ENCODE measurements at places on chromosomes 13 and 19.

DNA sequence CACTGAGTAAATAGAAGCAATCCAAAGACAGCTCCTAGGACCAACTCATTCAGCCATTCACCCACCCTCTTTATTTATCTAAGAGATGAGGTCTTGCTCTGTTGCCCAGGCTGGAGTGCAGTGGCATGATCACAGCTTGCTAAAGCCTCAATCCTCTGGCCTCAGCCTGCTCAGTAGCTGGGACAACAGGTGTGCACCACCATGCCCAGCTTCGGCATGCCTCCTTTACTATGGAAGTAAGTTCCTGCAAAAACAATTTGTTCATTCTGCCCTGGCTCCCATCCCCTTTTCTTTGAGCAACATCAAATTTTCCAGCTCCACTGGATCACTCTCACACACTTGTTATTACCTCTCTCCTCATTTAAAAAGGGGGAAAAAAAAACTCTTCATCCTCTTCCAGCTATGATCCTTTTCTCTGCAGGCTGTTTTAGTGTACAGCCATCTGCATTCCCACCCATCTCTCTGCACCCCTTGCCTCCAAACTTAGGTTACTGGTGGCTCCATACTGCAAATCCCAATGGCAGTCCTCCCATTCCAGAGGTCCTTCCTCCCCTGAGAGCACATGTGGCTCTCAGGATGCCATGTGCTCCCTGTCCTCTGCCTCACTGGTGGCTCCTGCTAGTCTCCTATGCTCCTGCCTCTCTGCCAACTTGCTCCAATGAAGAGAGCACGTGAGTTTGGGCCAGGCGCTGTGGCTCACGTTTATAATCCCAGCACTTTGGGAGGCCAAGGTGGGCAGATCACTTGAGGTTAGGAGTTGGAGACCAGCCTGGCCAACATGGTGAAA lies 2.2 kb downstream of the ELOF1 start:
- DNase-seq = no peak

- no peak for DNase-seq
Observed at GRCh38 chr19:3879656-3880055, 829 bp upstream of the ATCAY start.

GRCh38 chr13:71722206-71722605 lies 144.8 kb downstream of the DACH1 start:
- no peak for DNase-seq

DNA sequence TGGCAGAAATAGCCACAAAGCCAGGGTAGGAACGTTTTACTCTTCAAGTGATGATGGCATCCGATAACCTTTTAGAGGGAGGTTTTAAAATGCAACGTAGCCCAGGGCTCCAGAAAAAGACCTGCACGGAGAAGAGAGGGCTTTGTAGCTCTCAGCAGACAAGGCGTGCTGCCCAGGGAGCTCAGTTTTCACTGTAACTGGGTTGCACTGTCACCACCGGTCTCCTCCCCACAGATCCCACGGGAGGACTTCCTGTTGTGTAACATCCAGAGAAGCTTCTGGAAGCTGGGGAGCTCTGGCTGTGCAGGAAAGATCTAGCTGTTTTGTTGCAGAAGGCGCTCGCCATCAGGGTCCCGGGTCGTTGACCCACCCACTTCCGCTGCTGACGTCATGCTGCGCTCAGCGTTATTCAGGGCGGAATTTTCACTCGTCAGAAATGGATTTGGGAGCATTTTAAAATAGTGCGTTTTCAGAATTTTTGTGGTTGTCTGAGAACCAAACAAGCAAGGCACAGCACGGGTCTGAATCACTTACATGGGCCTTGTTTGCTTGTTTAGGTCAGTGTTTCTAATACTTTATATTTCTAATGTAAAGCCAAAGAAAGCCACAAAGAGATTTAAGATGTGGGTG lies 50.8 kb downstream of the ATP11A start:
- peak; percentile 53 for DNase-seq

GRCh38 chr19:48784527-48784926 lies 26.3 kb downstream of the BCAT2 start:
- DNase-seq = no peak

GRCh38 chr13:85497652-85498051 lies 301.6 kb downstream of the SLITRK6 start:
- peak; percentile 54 for DNase-seq

DNA sequence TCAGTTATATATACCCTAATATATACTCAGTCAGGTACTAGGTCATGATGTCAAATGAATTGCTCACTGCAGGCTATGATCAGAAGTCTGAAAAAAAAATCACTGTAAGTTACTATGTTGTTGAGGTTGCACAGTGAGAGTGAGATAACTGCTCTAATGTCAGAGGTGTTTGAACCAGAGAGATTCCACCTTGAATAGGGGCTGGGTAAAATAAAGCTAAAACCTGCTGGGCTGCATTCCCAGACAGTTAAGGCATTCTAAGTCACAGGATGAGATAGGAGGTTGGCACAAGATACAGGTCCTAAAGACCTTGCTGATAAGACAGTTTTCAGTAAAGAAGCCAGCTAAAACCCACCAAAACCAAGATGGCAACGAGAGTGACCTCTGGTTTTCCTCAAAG lies 10.2 kb downstream of the EPSTI1 start:
- DNase-seq = no peak

DNA sequence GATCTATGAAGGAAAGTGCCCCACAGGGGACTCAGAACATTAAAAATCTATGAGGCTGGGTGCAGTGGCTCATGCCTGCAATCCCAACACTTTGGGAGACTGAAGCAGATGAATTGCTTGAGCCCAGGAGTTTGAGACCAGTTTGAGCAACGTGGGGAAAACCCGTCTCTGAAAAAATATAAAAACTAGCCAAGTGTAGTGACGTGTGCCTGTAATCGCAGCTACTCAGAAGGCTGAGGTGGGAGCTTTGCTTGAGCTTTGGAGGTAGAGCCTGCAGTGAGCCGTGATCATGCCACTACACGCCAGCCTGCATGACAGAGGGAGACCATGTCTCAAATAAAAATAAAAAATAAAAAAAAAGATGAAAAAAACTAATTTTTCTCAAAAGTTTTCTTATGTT lies 1070.6 kb downstream of the PCDH9 start:
- no peak for DNase-seq

- peak; percentile 87 for DNase-seq
Observed at GRCh38 chr13:92842145-92842544, 384.5 kb upstream of the GPC6 start.

DNA sequence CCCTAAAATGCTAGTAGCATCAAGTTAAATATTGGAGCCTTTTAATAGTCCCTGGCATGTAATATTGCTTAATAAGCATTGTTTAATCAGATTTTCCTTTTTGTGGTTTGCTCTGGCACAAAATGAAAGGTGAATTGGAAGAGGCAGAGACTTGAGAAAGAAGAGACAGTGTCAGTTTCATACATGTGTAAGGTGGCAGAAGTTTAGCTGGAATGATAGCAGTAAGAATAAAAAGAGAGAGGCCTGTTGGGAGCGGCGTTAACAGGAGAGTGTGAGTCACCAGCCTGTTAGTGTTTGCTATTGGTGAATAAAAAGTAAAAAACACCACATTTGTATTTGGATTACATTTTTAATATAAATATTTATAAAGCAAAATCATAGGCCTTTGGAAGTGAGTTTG lies 145.3 kb downstream of the PDS5B start:
- DNase-seq = no peak

DNA sequence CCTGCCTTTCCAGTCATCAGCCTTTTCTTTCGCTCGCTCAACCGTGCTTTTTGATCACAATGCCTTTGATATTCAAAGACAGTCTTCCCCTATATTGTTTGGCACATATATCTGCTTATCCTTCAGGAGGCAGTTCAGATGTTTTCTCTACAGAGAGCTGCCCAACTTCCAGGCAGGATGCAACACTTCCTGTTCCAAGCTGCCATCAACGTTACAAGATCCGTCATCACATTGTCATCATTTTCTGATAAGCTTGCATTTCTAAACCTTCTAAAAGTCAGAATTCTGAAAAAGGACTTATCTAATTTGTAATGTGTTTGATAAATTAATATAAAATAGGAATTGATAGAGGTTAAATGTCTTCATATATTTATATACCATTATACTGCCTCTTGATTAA lies 574.2 kb downstream of the TBC1D4 start:
- no peak for DNase-seq

- peak; percentile 26 for DNase-seq
Observed at GRCh38 chr19:8571006-8571411, 6.2 kb downstream of the MYO1F start.

DNA sequence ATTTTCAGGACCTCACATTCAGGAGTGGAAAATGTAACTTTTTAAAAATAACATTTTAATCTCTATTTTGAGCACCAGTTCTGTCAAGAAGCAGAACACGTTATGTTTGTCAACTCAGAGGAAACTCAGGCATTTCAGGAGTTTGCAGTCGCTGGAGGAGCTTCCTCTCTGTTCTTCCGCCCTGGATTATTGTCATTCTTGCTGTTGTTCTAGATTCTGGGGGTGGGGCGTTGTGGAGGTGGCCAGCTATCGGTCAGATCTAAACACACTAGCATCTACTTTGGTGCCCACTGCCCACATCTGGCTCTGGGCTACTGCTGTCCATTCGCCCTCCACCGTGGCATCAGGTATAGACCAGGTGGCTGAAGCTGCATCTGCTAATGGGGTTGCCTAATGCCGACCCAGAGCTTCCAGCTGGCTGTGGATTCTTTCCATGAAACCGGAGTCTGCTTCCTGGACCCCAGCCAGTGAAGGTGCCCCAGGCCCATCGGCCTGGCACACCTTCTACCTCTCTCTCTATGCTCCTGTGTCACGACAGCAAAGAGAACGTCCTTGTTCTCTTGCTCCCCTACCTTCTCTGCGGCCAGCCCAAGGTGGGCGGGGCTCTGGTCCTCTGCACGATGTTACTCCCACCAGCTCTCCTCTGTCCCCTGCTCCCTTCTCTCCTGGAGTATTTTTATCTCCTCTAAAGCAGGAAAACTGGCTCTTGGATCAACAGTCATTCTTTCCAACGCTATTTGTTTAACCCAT lies 36.7 kb upstream of the DGKH start:
- DNase-seq = no peak

DNA sequence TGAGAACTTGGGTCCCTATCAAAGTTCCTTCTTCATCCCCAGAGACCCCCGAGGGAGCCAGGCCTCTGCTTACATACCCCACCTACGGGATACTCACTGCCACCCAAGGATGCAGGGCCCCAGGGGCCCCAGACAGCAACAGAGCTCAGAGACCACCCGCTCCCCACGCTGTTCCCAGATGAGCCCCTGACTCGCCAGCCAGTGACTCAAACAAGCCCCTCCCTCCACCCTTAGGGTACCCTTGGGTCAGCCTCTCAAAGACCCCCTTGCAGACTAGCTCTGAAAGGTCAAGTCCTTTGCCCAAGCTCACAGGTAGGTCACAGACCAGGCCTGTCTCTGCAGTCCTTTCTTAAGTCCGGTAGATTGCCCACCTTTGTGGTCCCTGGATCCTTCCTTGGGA lies 45.7 kb downstream of the CD320 start:
- DNase-seq = no peak

DNA sequence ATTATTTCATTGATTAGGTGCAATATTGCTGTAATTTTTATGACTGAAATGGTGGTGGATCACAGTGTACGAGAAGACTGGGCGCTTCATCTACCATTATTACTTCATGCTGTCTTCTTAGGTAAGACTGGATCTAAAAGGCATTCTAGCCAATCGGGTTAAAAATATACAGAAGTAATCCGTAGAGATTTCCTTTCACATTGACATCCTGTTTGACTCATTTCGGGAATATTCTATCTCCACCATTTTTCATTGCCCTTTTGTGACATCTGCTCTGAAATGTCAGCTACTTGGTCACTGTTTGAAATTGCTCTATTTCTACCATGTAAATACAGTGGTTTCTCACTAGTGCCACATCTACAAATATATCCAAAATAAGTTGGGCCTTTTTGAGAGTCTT lies 90.2 kb downstream of the ZAR1L start:
- no peak for DNase-seq

GRCh38 chr13:27619093-27619727 lies 1.1 kb downstream of the LNX2 start:
- no peak for DNase-seq

GRCh38 chr13:30806784-30807183 lies 71.4 kb downstream of the ALOX5AP start:
- peak; percentile 27 for DNase-seq

- DNase-seq = no peak
Observed at GRCh38 chr13:26168237-26168814, 53.8 kb downstream of the RNF6 start.

DNA sequence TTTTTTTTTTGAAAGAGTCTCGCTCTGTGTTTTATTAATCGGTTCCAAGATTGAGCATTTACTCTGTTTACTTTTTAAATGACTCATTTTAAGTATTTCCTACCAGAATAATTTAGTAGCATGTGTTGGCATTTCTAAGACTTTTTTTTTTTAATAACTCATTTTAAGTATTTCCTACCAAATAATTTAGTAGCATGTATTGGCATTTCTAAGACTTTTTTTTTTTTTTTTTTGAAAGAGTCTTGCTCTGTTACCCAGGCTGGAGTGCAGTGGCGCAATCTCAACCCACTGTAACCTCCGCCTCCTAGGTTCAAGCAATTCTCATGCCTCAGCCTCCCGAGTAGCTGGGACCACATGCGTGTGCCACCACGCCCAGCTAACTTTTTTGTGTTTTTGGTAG lies 13.1 kb downstream of the SETDB2 start:
- no peak for DNase-seq

- no peak for DNase-seq
Observed at GRCh38 chr19:19170053-19170872, at the start of gene MEF2B. MEF2B (minus strand) TSS chr19:19170263; CDS start chr19:19150735, 19,528 bp downstream.

DNA sequence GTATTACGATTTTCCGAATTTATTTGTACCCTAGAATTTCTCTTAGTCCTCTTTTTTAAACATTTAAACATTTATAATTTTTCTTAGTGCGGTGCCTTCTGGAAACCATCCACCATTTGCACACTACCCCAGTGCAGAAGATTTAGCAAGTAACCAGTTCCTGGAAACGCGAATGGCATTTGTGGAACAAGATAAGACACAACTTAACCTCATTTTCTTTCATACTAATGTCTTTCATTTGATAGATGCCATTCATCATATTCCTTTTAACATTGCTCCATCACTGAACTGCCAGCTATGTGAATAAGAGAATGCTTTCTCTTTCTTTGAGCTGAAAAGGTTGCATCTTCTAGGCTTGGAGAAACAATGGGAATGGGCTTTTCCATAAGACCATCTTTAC lies 6.8 kb downstream of the FRY start:
- DNase-seq = no peak

- no peak for DNase-seq
Observed at GRCh38 chr13:26785838-26786630, 25.4 kb upstream of the GPR12 start.

GRCh38 chr13:72255908-72256307 lies 388.9 kb upstream of the DACH1 start:
- no peak for DNase-seq

- peak; percentile 9 for DNase-seq
Observed at GRCh38 chr13:46288570-46289259, 77.0 kb downstream of the LRRC63 start.

- peak; percentile 93 for DNase-seq
Observed at GRCh38 chr13:36096461-36097416, 34.4 kb downstream of the DCLK1 start.
